Globus pallidus (tissue), 1 donor: ENCODE measurements at places on chromosomes 16 and 17.

- DNase-seq = no peak
Observed at GRCh38 chr17:48905987-48906515, 2.2 kb upstream of the UBE2Z start.

DNA sequence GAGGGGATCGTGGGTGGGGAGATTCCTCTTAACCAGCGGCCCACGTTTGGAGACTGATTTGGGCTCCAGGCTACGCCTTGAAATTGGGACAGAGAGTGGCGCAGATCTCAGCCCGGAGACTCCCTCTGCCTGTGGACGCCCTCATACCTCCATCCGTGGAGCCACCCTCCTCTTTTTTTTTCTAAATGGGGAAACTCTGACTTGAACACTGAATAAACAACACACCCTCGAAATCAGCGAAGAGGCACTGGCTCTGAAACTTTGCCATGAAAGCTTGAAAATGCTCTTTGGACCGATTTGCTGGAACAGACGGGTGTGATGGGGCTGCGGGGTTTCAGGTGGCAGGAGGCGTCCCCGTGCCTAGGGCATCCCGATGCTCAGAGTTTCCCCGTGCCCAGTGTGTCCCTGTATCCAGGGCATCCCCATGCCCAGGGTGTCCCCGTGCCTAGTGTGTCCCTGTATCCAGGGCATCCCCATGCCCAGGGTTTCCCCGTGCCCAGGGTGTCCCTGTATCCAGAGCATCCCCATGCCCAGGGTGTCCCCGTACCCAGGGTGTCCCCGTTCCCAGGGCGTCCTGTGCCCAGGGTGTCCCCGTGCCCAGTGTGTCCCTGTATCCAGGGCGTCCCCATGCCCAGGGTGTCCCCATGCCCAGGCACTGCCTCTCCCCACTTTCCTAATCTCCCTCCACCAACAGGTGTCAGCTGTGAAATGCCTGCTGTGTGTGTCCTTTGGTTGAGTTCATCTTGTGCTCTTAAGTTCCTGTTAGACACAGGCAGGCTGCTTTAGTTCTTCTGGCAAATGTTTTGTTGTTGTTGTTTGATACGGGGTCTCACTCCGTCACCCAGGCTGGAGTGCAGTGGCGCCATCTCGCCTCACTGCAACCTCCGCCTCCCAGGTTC, 187.0 kb downstream of the SEC14L1 start:
- DNase-seq = no peak

DNA sequence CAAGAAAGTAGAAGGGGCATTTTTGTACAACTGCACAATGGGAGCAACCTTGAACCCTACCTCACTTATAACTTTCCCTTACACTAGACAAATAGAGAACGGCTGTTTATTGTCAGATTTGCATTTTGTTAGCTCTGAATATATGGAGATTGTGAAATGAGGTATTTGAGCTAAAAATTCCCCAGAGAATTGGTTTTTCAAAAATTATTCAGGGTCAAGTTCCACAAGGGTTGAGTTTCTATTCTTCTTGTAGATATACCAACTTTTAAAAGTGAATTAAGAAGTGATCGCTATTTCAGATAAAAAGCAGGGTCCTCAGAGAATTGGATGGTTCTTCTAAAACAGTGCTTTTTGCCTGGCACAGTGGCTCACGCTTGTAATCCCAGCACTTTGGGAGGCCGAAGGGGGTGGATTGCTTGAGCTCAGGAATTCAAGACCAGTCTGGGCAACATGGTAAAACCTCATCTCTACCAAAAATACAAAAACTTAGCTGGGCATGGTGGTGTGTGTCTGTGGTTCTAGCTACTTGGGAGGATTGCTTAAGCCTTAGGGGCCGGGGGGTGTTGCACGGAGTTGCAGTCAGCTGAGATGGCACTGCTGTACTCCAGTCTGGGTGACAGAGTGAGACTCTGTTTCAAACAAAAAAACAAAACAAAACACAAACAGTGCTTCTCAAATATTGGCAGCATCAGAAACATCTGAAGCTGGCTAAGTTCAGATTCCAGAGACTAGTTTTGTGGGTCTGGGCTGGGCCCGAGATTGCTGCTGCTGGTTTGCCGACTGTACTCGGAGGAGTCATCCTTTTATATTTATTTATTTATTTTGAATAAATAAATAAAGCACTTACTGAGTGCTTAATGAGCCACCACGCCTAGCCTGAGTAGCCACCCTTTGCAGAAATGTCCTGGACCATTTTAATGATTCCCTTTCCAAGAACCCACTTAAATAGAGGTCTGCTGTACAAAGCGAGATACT, 50.9 kb downstream of the PECAM1 start:
- DNase-seq = peak; percentile 34

DNA sequence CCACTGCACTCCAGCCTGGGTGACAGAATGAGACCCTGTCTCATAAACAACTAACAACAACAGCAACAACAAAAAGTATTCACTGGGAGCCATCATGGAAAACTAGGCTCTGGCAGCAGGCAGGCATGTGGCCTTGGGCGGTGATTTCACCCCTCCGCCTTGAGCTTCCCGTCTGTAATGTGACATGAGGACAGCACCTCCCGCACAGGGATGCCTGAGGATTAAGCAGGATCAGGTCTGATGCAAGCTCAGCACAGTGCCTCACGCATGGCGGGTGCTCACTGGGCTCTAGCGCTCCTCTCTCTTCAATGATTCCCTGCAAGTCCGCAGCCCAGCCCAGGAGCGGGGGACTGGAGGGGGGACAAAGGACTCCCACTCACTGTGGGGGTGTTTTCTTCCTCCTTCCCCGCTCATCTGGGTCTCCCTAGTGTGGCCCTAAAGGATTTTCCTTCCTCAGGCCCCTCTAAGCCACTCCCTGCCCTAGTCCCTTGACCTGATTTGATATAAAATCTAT, 2.8 kb downstream of the PLCD3 start:
- no peak for DNase-seq

GRCh38 chr16:67388591-67388990, 4.7 kb downstream of the TPPP3 start:
- DNase-seq = no peak

GRCh38 chr16:86533767-86534351, 21.2 kb downstream of the MTHFSD start:
- peak; percentile 74 for DNase-seq

DNA sequence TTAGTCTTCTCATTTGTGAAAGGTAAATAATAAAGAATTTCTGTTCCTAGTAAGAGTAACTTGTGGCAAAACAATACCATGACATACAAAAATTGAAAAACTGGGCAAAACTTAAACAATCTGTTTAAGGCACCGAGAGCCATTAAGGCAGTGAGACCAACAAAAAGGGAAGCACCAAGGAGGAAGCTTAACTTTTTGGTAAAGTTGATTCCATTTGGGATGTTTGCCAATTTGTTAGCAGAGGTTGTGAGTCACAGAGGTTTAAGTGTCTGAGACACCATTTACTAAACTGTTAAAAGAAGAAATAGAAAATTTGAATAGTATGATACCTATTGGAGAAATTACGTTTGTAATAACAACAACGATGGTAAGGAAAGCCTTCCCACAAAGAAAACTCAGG, 4.9 kb downstream of the SLC35G3 start:
- DNase-seq = peak; percentile 16

- no peak for DNase-seq
Observed at GRCh38 chr16:68230176-68230571, 5.8 kb downstream of the ESRP2 start.

DNA sequence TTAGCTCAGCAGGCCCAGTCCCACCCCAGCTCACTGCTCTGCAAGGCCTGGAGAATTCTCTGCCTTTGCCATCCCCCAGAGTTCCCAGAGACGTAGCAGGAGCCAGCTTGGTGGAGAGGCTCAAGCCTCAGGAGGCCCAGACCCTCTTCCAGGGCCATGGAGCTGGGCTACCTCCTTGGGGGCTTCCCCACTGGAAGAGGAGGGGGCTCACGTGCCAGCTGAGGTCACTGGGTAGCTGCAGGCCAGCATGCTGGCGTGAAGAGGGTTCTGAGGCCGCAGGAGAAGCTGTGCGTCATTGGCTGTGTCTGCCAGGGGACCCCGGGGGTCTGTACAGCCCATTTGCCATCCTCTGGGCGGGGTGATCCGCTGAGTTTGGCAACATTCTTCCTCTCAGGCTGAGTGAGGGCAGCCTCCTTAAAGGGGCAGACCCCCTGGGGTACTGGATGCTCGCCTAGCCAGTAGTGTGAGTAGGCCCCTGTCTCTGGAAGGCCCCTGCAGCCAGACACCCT, 131.6 kb downstream of the RAB11FIP4 start:
- DNase-seq = no peak

- DNase-seq = no peak
Observed at GRCh38 chr16:56716761-56717160, 13.2 kb upstream of the NUP93 start.
